Omental fat pad (tissue), 4 donors: ENCODE measurements at places on chromosomes 3 and 15. TPM values are rescaled to one million over a fixed set of nuclear protein-coding genes. Genes with fewer than 3 reads are reported as not detected.

- no peak for DNase-seq
Observed at GRCh38 chr15:40914486-40914885, 14.7 kb upstream of the DLL4 start.

The COL7A1 gene
- 2.2 TPM for total RNA-seq

GRCh38 chr3:138806376-138807080 is 28.2 kb downstream of the PIK3CB start:
- DNase-seq, result no peak

GRCh38 chr3:106729481-106729880 is 647.8 kb upstream of the CCDC54 start:
- no peak for DNase-seq

GRCh38 chr15:66860844-66861243 is 158.8 kb downstream of the SMAD6 start:
- DNase-seq, result no peak

The LRRC31 gene
- total RNA-seq, result not detected

- no peak for DNase-seq
Observed at GRCh38 chr3:147379651-147380050, 26.7 kb downstream of the ZIC4 start.

The KLHL40 gene
- total RNA-seq, result not detected

DNA sequence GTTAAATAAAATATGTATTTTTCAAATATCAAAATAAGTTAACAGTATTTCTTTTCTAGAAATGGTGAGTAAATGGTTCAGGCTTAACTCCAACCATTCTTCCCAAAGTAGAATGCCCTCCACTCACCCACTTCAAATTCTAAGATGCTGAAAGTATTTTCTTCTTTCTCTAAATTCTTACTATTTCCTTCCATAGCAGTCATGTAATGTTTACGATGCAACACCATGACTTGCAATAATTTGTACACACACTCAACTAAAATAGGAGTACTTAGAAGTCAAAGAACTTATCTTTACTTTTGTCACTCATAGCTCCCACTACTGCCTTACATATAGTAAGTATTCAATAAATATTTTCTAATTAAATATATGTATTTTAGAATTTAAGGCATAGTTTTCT is 65.0 kb downstream of the AQR start:
- DNase-seq, result no peak

The HTD2 gene
- total RNA-seq, result 8.4 TPM

The GPR149 gene
- not detected for total RNA-seq

The PHC3 gene
- total RNA-seq, result 56.7 TPM

DNA sequence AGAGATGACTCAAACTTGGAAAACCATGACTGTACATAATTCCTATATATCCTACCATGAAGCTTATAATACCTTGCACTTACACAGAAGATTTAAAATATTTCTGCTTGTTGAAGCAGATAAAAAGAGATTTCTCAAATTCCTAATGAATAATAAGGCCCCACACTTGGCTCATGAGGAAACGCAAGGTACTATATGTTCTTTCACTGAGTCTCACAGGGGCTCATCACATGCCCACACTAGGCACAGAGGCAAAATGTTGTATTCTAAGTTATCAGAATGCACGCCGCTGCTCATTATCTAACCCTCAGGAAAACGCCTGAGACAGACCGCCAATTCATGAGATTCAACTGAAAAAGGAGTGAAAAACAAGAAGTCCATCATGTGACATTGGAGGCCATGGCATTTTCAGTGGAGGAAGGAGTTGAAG is 5.6 kb downstream of the MYO1E start:
- no peak for DNase-seq

DNA sequence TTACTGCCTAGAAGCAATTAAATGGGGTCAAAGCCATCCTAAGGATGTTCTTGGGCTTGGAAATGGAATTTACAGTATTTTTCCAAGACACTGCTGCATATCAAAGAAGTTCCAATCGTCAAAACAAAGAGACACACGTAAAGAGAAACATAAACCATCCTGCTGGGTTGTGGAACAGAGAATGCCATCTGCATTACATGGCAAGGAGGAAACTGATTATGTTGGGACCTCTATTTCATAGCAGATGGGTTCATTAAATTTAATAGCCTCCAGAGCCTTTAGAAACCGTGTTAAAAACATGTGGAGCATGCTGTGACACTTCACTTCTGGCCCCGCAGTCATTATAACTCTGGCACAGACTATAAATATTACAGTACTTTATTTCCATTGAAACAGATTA is 154.6 kb downstream of the LRTM1 start:
- no peak for DNase-seq

DNA sequence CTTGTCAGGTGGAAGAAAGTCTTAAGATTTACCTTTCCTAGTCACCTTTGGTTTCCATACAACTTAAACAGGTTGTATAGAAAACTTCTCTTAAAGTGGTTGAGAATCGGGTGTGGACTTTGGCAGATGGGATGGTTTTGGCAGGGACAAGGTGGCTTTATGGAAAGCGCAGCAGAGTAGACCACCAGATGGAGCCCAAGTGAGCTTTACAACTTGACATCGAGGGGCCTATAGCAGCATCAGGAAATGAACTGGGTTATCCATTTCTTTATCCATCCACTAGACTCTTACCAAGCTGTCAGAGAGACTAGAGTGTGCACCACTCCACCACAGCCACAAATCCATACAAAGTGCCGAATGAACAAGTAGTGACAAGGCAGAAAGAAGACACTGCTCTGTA is 85.3 kb upstream of the MBNL1 start:
- DNase-seq, result no peak

DNA sequence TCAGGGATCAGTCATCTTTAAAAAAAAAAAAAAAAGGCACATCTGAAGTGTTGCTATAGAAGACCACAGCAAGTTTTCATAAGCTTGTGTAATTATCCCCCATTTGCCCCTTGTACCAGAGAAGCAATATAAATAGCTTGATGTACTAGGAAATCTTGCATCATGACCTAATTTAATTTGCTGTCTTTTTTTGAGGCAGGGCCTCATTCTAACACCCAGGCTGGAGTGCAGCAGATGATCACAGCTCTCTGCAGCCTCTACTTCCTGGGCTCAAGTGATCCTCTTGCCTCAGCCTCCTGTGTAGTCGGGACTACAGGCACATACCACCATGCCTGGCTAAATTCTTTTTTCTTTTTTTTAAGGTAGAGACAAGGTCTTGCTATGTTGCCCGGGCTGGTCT is 88.7 kb downstream of the ARIH1 start:
- no peak for DNase-seq

DNA sequence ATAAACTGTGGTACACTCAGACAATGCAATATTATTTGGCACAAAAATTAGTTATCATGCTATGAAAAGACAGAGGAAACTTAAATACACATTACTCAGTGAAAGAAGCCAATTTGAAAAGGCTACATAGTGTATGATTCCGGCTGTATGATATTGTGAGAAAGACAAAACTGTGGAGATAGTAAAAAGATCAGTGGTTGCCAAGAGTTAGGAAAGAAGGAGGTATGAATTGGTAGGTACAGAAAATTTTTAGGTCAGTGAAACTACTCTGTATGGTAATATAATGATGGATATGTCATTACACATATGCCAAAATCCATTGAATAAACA is 458.8 kb upstream of the CBLB start:
- DNase-seq, result no peak

The FAM3D gene
- total RNA-seq, result 2.2 TPM

DNA sequence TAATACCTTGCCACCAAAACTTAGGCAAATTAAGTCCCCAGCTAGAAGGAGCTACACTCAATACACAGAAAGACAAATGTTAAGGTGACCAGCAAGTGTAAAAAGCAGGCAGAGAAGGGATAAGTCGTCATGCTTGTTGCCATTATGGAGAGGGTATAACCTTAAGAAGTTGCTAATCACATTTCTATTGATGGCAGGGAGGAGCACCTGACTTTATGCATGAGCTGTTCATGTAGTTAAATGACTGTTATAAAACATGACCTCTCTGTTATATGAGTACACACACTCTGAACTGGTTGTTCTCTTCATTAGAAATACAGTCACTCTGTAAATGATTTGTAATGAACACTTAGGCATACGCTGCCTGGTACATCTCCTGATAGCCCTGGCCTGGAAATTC is 6.6 kb upstream of the CCNL1 start:
- DNase-seq, result no peak

- DNase-seq, result no peak
Observed at GRCh38 chr15:64542091-64542490, 81.7 kb downstream of the ZNF609 start.

- no peak for DNase-seq
Observed at GRCh38 chr15:33209575-33210481, 15.3 kb upstream of the FMN1 start.

The VPS33B gene
- total RNA-seq, result 4.7 TPM

The XCR1 gene
- 0.09 TPM for total RNA-seq

The CEP19 gene
- 1.4 TPM for total RNA-seq

- DNase-seq, result no peak
Observed at GRCh38 chr3:79351699-79352098, 416.1 kb downstream of the ROBO1 start.

- DNase-seq, result no peak
Observed at GRCh38 chr3:107767897-107768605, 245.3 kb downstream of the BBX start.

GRCh38 chr15:69861331-69862171 is 236.2 kb downstream of the TLE3 start:
- DNase-seq, result no peak

DNA sequence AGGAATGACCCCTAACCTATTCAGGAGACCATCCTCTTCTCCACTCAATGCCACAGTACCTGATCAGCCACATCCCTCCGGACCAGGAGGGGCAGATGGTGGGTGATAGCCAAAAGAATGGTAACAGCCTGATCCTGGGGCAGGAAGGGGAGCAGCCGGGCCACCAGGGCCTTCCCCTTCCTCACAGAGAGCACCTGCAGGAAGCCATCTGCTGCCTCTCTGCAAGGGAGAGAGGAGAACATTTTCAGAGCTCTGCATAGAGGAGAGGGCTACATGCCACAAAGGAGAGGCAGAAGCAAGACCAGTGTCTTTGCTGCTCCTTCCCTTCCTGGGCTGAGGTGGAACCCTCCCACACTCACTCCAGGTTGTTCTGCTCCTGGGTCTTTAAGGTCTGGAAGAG is 5.5 kb upstream of the SPG11 start:
- no peak for DNase-seq

GRCh38 chr3:134606033-134607025 is 44.5 kb downstream of the KY start:
- no peak for DNase-seq

The CNTN4 gene
- total RNA-seq, result 6.2 TPM

The CCDC13 gene
- 2.6 TPM for total RNA-seq

DNA sequence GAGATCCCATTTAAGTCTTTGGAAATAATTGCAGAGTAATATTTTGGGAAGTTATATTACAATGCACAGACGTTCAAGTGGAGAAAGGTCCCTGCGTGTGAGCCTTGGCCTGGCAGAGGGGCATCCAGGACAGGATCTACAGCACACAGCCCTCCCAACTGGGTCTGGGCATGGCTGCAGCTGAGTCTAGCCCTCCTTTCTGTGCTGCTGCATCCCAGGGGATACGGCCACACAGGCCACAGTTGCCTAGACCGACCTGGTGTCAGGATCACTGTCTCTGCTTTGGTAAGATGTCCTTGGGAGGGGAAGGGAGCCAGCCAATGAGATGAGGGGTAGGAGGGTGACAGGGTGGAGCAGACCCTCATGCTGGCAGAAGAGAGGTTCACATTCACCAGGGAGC is 46.1 kb downstream of the APBA2 start:
- no peak for DNase-seq

DNA sequence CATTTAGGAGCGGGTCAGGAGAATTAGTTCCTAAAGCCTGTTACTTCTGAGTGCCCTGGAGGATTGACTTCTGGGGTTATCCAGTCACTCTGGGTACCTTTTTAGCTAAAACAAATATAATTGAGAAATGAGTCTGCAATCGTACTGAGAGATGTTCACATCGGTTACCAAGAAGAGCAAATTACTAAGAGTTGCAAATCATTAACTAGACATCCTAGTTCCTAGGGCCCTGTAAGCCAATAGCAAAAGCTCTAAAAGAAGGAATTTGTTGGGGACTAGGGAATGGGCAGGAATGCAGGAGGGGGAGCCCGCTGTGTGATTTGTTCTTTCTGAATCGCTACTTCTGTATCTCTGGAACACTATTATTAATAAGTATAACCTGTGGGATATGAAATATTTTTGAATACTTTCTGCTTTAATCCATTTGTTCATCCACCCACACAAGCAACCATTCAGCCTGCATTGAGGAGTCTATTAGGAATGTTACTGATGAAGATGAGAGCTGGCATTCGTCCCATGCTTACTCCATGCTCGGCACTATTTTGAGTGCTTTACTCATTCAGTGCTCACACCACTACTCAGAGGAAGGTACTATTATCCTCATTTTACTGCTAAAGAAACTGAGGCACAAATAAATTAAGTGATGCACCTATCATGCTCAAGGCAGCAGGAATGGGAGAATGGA is 31.5 kb upstream of the KY start:
- DNase-seq, result no peak

- no peak for DNase-seq
Observed at GRCh38 chr15:62578546-62578945, 413.5 kb upstream of the C2CD4B start.

GRCh38 chr3:149044339-149045083 is 41.8 kb downstream of the HLTF start:
- no peak for DNase-seq

DNA sequence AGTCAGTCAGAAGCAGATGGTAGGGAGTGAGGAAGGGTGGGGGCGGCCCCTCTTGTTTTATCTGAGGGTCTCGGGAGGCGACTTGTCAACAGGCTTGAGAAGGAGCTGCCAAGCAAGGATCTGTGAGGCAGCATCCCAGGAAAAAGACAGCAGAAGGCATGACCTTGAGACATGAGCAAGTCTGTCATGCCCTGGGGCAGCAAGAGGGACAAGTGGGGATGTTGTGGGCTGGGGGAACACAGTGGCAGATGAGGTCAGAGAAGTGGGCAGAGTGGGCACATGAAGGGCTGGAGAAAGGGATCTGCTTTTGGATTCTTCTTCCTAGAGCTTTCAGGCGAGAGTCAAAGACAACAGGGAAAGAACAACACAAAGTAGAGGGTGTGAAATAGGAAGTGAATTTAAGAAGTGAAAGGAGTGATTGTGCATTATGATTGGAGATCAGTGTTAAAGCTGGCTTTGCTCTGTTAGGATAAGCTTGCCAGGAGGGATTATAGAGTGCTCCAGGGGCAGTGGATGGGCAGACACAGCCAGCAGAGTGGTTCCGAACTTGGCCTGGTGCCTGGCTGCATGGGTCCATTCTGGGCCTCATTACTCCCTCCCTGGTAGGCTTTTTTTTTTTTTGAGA is 73.3 kb downstream of the USP13 start:
- DNase-seq, result no peak

The EOMES gene
- total RNA-seq, result 0.63 TPM

The SPTSSB gene
- total RNA-seq, result not detected

DNA sequence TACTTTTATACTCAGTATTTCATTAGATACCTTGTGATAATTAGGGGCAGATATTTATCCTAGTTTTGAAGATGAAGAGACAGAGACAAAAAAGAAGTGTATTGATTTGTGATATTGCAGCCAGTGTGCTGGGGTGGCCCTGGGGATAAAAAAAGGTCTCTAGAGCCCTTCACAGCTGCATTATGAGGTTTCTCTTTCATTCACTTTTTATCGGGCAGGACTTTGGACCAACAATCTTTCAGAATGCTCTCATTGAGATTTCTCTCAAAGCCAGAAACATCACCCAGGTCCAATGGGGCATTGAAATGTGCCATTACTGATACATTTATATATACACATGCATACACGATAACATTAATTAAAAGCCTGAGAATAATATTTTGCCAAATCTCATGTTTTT is 20.5 kb upstream of the SELENOT start:
- DNase-seq, result no peak
